ENCODE measurements at places on chromosomes 1 and 21.

DNA sequence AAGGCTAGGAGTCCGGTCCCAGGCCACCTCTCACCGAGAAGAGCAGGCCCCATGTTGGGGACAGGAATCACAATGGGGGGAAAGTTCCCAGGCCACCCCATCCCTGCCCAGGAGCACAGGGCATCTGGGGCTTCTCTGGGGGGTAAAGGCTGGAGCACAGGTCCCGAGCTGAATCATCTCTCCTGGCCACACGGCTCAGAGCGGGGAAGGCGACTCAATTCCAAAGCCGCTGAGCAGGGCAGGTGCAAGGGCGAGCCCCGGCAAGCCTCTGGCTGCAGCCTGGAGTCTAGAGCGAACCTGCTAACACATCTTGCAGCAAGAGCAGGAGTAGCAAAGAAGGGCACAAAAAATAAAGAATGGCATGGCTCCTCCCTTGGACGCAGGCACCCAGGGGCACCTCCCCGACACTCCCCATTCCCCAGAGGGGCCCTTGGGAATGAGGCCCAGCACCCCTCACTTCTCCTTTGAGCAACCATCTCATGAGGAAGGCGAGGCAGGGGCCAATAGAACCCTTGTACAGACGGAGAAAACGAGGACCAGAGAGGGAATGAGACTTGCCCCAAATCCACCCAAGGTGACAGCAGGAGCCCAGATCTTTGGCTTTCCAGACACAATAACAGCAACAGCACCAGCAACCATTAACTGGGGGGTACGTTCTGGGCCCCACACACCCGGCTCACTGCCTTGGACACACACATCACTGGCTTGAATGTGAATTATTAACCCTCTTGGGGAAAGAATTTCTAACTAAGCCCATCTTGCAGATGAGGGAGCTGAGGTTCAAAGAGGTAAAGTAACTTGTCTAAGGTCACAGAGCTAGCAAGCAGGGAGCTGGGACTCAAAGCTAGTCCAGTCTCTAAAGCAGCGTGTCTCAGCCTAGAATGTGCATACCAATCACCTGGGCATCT, 20.7 kb upstream of the ALDH4A1 start:
- no peak for DNase-seq

DNA sequence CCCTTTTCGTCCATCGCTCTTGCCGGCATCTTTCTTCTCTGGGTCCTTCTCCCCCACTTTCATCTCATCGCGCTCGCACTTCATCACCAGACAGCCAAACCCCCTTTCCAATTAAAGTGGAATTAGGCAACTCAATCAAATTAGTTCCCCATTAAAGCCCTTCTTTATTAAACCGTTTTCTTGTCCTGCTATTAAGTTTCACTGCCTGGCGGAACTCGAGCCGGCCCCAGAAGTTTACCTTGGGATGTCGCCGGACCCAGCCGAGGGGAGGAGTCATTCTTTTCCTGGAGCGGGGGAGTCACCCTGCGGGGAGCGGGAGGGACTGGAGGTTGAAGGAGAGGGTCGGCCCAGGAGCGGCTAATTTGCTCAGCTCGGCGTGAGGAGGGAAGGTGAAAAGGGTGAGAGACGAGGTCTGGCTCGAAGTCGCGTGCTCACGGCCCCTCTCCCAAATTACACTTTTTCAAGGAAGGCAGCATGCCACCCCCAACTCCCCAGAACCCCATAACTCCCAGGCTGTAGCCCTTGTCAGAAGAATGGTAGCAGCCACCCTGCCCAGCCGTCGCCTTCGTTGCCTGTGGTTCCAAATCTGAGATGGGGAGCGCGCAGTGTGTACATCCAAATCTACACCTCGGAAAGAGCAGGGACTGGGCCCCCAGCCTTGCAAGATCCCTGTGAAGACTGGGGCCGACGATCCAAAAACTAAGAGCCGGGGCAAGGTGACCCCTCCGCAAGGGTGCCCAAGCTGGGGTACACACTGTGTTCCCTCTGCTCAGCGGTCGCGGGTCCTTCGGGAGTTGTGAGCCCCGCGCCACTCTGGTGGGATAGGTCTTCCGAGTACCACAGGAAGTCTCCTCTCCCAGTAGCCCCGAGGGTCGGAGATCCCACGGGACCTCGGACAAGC, 6.4 kb downstream of the DMRTA2 start:
- DNase-seq, result no peak

DNA sequence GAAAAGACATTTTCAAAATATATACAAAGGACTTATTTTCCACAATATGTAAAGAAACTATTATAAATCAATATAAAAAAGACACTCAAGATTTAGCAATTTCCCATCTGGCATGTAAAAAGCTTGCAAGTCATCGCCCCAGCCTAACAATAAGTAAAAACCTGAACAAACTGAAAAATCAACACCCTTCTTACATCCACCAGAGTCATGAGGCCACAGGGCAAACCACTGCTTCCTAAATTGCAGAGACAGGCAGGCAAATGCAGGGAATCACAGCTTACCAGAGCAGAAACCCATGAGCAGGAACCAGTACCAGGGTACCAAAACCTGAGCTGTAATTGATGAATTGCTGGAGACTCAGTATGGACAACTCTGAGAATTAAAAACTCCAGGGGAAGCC, 16.7 kb upstream of the WNT2B start:
- no peak for DNase-seq

DNA sequence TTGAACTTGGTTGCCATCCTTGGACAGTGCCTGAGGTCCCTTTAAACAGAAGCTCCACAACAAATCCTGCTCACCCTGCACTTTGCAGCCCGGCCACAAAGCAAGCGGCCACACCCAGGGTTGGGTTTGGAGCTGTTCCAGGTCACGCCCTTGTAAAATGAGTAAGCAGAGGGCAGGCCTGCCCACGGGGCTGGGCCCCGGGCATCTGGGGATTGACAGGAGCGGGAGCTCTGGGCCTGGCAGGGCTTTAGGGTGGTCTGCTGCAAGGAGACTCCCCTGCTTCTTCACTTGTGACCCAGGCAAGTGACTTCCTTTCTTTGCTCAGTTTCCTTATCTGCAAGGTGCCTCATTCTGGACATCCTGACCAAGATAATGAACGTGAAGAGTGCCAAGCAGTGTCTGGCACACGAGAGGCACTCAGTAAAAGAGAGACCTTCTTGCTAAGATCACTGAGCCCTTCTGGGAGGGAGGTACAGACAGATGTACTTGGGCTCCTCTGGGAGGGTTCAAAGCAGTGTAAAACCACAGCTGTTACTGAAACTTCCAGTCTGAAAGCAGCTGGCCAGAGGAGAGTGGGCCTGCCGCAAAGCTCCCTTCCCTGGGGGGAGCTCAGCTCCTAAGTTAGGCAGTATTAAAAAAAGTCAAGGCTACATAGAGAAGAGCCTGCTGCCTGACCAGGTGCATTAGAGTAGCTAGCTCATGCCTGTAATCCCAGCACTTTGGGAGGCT, 2.6 kb downstream of the E2F2 start:
- DNase-seq, result peak; percentile 89
